Fibroblast of skin of abdomen (primary cell): ENCODE measurements at places on chromosomes 6 and 20.

DNA sequence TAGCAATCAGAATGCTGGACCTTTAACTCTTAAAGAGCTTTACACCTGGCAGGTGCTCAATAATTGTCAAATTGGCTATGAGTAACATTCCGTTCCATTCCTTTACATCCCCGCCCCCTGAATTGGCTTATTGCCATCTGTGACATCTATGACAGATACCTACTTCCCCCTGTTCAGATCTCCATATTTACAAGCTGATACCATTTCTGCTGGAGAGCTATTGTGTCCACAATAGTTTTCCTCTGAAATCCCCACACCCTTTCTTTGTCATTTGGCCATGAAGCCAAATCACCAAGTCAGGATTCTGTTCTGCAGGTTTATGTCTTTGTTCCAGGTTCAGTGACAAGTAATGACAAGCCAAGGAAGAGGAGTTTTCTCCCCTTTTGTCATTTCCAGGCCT lies 3.2 kb downstream of the CDH26 start:
- no peak for DNase-seq

- no peak for DNase-seq
Observed at GRCh38 chr6:132354517-132355167, 46.6 kb downstream of the MOXD1 start.

DNA sequence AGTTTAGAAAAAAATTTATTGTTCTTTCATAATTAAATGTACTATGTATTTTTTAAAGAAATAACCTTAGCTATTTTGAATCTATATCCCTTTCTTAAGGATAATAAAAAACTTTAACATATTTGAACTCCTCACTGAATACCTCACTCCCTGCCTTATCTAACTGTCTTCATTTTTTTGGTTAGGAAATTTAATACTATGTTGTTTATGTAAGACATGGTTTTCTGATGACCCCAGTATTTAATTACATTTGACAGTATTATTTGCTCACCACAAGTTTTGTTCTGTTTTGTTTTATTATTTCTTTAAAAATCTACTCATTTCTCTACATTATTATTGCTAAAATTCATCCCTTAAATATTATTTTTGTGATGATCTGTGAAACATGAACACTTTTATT lies 394.4 kb upstream of the ADGRB3 start:
- no peak for DNase-seq

DNA sequence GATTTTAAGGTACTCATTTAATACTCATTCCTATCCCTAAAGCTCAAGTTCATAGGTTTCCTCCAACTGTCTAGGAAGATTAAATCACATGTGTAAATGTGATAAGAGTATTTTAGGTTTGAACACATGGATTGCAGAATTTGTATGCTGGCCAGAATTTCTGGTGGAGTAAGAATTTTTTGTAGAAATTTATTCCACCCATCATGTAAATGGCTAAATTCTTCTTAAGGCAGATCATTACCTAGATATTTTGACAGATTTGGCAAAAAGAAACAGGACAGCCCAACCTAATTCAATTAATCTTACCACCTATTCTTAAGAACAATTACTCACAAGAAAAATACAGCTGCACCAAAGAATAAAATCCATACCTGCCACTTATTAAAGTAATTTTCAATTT lies 261.6 kb downstream of the GRIK2 start:
- DNase-seq: no peak

DNA sequence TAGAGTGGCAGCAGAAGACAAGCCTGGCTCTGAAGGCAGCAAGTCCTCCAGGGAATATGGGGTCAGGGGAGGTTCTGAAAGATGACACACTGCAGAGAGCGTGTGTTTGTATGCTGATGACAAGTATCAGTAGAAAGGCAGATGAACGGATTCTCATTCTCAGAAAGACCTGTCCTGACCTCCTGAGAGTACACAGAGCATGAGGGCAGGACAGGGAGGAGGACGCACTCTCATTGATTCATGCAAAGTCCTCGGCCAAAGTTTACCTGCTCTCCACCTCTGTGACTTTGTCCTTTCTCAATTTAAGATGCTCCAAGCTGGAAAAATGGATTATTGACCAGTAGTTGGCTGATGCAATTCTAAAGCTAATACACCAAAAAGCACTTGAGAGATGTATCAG lies 156.7 kb downstream of the LPA start:
- DNase-seq: peak; percentile 7

DNA sequence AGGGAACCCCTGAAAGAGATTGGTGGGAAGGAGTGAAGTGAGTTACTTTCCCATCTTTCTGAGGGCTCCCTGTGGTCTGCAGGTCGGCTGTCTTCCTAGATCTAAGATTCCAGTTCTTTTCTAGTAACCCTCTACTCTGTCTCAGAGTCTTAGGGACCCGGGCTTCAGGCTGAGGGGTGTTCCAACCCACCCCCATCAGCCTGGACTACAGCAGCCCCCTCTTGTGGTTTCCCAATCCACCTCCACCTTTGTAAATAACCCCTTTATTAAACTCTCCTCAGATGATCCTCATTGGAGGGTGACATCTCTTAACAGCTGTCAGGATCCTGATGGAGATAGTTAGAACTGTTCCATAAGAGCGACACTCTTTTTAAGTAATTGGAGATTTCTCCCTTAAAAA lies 300.4 kb downstream of the LRFN2 start:
- DNase-seq: no peak
